ENCODE measurements at places on chromosomes 16 and 17.

DNA sequence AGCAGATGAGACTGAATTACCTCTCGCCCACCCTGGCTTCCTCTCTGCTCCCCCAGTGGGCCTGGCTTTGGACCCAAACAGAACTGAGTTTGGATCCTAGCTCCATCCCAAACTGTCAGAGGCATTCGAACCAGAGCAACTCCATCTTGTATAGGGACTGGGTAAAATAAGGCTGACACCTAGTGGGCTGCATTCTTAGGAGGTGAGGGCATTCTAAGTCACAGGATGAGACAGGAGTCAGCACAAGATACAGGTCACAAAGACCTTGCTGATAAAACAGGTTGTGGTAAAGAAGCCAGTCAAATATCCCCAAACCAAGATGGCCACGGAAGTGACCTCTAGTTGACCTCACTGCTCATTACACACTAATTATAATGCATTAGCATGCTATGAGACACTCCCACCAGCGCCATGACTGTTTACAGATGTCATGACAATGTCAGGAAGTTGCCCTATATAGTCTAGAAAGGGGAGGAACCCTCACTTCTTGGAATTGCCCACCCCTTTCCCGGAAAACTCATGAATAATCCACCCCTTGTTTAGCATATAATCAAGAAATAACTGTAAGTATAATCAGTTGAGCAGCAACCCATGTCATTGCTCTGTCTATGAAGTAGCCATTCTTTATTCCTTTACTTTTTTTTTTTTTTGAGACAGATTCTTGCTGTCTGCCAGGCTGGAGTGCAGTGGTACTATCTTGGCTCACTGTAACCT lies 44.4 kb downstream of the LYRM1 start:
- peak; percentile 30 for DNase-seq

GRCh38 chr16:47467501-47467900 lies 6.4 kb downstream of the PHKB start:
- no peak for DNase-seq

GRCh38 chr16:83005653-83006160 lies 378.9 kb downstream of the CDH13 start:
- DNase-seq = no peak

GRCh38 chr17:78736526-78737079 lies 45.5 kb downstream of the CYTH1 start:
- peak; percentile 69 for DNase-seq

DNA sequence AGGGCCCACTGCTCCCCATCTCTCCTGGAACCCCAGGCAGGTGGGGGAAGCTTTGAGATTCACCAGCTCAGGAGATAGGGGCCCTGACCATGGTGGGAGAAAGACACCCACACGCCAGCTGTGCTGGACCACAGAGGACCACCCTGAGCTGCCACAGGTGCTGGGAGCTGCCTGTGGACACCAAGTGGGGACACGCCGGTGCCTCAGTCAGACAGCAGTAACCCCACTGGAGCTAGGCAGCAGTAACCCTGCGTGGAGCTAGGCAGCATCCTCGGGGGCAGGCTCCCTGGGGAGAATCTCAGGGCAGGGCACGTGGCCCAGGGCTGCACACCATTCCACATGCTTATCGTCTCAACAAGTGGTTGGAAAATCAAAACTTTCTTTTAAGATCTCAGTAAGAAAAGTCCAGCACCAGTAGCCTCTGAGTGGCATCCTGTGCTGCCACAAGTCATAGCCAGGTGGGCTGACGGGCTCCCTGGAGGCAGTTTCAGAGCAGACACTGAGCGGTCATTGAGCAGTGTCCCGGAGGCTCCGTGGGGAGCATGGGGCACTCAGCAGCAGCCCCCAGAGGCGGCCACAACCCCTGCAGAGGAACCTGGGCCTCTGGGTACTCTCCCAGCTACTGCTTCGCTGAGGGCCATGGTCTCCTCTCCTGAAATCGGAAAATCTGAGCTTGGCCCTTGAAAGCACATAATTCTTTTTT lies 8.0 kb upstream of the HEXD start:
- no peak for DNase-seq

DNA sequence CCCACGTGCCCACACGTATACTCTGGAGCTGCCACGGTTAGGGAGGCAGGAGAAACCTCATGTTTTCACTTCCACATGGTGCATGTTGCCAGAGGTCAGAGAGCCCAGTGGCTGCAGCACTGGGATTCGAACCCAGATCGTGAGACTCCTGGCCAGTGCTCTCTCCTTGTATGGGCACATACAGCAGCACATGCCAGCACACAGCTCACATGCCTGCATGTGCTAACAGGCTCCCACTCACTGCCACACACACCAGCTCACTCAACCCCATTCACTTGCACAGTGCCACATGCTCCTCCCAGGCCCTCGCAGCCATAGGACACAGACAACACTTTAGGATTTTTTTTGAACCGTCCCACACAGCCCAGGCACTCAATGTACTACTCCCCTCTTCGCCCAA lies 49.5 kb upstream of the MRPS23 start:
- DNase-seq = no peak

DNA sequence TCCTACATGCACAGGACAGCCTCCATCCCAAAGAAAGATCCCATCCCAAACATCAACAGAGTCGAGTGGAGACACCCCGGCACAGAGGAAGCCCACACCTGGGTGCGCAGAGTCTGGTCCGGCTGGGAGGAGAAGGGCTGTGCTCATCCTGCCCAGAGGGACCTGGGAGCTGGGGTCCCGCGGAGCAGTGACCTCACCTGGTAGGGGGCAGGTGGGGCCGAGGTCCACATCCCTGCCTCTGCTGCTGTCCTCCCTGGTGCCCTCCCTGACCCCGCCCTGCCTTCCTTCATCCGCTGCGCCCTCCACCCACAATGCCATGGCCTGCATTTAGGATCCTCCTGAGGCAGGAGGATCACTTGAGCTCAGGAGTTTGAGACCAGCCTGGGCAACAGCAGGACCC lies 2.9 kb downstream of the C16orf90 start:
- DNase-seq = no peak

GRCh38 chr16:89473136-89473712 lies 17.1 kb downstream of the ANKRD11 start:
- no peak for DNase-seq

DNA sequence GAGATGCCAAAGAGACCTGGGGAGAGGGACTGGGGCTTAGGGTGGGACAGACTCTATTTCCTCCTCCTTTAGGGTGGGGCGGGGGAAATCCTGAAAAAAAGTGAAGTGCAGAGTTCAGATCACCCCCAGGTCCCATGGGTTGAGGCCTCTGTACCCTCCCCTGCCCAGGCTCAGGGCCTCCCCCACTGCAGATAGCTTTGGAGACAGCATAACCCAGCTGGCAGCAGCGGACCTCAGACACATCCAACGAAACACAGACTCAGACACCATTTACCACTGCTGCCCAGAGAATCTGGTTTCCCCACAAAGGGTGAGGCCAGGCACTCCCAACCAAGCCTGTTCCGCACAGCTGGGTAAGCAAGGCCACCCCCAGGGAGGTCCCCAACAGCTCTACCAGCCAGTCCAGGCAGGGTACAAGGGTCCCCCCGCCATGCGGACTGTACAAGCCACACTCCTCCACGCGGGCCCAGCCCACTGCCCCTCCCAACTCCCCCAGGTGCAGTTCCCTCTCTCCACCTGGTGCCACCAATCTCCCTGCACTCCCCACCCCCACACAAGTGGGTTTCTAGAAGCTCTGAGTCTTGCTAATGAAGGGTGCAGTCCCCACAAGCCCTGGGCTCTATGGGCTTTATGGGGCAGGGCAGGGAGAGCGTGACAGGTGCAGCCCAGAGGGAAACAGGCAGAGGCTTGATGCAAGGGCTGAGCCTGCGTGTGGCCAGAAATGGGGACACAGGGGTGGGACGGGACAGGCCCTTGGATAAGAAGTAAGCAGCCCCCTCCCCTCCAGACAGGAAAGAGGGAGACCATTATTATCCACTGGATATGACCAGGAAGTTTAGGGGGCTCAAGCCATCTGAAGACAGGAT lies 8.9 kb downstream of the RHBDF2 start:
- no peak for DNase-seq

DNA sequence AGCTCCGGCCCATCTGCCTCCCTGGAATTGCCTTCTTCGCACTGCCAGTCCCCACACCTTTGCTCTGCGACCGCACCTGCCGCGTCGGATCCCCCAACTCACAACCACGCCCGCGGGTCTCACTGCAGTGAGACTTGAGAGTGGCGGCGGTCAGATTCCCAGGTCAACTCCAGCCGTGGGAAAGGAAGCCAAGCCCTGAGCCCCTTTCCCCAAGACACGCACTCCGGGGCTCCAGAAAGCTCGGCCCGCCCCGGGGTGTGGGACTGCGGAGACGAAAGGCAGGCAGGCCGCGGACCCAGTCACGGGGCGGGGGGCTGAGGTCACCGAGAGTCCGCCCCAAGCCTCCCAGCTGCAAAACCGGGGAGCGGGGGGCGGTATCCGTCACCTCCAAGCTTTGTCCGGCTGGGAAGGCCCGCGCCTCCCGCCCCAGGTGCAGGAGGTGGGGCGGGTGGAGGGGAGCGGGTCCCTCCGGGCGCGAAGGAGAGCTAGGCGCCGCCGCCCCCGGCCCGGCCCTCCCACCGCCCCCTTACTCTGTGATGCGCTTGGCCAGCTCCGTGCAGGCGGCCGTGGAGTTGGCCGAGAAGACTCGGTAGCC lies 615 bp downstream of the PRPSAP1 start:
- no peak for DNase-seq

DNA sequence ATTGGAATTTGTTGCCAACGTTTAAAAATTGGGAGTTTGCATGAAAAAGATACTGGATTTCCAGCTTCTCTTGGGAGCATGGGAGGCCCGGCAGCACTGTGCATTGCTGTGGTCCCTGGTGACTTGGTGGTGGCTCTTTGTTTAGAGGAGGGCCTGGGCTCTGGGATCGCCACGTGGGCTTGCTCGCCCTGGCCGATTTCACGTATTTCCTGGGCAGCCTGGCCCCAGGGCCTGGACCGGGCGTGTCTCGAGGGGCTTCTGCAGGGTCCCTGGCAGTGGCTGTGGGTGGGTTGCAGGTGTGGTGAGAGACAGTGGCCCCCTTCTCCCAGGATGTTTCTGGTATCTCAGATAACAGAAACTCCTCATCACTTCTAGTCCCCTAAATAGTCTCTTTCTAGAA lies 67.9 kb downstream of the ATP2C2 start:
- no peak for DNase-seq

GRCh38 chr16:30691907-30692306 lies 7.1 kb upstream of the SRCAP start:
- no peak for DNase-seq

DNA sequence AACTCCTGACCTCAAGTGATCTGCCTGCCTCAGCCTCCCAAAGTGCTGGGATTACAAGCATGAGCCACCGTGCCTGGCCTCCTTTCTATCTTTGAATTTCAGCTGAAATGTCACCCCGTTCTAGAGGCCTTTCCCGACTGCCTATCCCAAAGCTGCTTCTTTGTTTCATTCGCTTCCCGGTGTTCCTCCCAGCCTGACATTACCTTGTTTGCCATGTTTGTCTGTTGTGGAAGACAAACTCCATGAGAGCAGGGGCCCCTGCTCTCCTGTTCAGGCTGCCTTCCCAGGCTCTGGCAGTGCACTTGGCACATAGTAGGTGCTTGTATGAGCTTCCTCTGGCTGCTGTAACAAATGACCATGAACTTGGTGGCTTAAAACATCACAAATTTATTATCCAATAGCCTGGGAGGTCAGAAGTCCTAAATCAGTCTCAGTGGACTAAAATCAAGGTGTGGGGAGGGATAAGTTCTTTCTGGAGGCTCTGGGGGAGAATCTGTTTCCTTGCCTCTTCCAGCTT lies 2.6 kb upstream of the CCL22 start:
- DNase-seq = no peak

DNA sequence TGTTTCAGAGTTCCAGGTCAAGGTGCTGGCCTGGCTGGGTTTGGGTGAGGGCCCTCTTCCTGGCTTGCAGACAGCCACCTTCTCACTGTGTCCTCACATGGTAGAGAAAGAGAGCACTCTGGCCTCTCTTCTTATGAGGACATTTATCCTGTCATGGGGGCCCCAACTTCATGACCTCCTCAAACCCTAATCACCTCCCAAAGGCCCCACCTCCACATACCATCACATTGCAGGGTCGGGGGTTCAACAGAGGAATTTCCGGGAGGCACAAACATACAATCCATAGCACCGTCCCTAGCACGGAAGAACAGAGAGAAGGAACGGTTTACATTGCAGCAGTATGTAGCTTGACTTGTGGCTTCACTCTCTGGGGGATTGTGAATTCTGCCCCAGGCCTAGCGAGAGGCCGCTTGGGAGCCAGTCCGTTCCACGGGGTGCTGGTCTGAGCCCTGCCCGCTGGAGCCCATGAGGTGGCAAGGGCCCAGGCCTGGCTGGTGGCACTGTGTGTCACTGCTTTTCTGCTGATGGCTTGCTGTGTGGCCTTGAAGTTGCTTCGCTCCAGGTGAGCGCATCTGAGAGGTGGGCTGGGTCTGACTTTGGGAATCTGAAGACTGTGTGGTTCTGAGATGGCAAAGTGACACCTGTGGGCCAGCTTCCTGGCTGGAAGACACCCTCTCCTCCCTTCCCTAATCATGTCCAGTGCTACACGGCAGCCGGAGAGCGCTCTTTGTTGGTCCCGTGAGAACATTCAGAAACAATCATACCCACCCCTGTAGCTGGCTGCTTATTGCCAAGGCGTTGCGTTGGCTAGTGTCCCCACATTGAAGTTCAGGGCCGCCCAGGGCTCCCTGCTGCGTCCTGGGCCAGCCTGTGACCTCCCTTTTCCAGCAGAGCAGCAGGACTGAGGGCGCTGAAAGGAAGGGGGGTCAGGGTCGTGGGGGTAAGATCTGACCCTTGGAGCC lies 98.3 kb downstream of the CMIP start:
- no peak for DNase-seq

GRCh38 chr17:55444471-55445441 lies 23.1 kb upstream of the MMD start:
- peak; percentile 96 for DNase-seq

DNA sequence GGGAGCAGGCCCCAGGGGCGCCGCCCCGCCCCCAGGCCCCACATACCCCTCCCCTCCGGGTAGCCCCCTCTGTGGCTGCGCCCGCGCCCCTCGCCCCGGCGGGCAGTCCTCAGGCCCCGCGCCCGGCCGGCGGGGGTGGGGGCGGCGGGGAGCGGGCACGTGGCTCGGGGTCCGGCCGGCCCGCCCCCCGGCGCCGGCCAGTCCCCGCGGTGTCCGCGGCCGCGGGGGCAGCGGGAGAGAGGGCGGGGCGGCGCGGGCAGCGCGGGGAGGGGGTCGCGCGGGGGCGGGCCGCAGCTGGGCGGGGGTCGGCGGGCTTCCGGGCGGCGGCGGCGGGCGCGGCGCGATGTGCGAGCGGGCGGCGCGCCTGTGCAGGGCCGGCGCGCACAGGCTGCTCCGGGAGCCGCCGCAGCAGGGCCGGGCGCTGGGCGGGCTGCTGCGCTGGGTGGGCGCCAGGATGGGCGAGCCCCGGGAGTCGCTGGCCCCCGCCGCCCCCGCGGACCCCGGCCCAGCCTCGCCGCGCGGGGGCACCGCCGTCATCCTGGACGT lies 335 bp downstream of the NECAB2 start:
- DNase-seq = no peak
